ENCODE measurements at places on chromosomes 5 and 9. TPM values are rescaled to one million over a fixed set of nuclear protein-coding genes. Genes with fewer than 3 reads are reported as not detected.

The KCNN2 gene
- not detected for total RNA-seq

The LVRN gene
- 0.16 TPM for total RNA-seq

The SUSD3 gene
- total RNA-seq, result 83.5 TPM

The SAXO1 gene
- not detected for total RNA-seq

The SHOC1 gene
- not detected for total RNA-seq

The TMEM232 gene
- 1.8 TPM for total RNA-seq

The CDH9 gene
- total RNA-seq, result not detected

The RACK1 gene
- 1,905 TPM for total RNA-seq

The ORM1 gene
- not detected for total RNA-seq

The SMIM33 gene
- 0.14 TPM for total RNA-seq

The TIFAB gene
- total RNA-seq, result 1.1 TPM

The CKMT2 gene
- not detected for total RNA-seq

The SH3TC2 gene
- total RNA-seq, result 0.08 TPM

The RASEF gene
- not detected for total RNA-seq

The INSL4 gene
- not detected for total RNA-seq

The PHF24 gene
- total RNA-seq, result not detected

The HAVCR1 gene
- total RNA-seq, result 32.3 TPM

The CDO1 gene
- total RNA-seq, result not detected

The MAMDC2 gene
- not detected for total RNA-seq

The CDH6 gene
- not detected for total RNA-seq

The LCP2 gene
- 414 TPM for total RNA-seq

The MARCOL gene
- not detected for total RNA-seq

The PTPRD gene
- 0.71 TPM for total RNA-seq

The HK3 gene
- 1.4 TPM for total RNA-seq

The CTSV gene
- total RNA-seq, result 0.24 TPM

The SLC23A1 gene
- total RNA-seq, result not detected

The SPATA6L gene
- 9.2 TPM for total RNA-seq

The DBH gene
- total RNA-seq, result 0.10 TPM

The N4BP3 gene
- 0.84 TPM for total RNA-seq

The PCDHB5 gene
- 0.35 TPM for total RNA-seq

The PCDHGB5 gene
- total RNA-seq, result 0.42 TPM

The HTR4 gene
- not detected for total RNA-seq

The GRAMD2B gene
- total RNA-seq, result 5.2 TPM

The NOXA1 gene
- 10.4 TPM for total RNA-seq

The NR6A1 gene
- total RNA-seq, result not detected

The CYSTM1 gene
- 1.6 TPM for total RNA-seq

The SPATA31D4 gene
- total RNA-seq, result not detected

The POU5F2 gene
- 1.8 TPM for total RNA-seq

The C6 gene
- total RNA-seq, result not detected

The PTGS1 gene
- 7.0 TPM for total RNA-seq

The INSL6 gene
- not detected for total RNA-seq

The GPX8 gene
- not detected for total RNA-seq

The ZNG1E gene
- total RNA-seq, result 62.2 TPM

The PCDHGA11 gene
- not detected for total RNA-seq

The IL3 gene
- 1.3 TPM for total RNA-seq

The F2RL2 gene
- total RNA-seq, result not detected

The CA9 gene
- not detected for total RNA-seq

The SPATA31E1 gene
- total RNA-seq, result not detected

The SLC34A1 gene
- total RNA-seq, result 0.20 TPM

The CEL gene
- total RNA-seq, result 0.32 TPM

The CDH10 gene
- total RNA-seq, result not detected

The KCNIP1 gene
- not detected for total RNA-seq

The ANAPC2 gene
- total RNA-seq, result 131 TPM

The FBXL7 gene
- total RNA-seq, result not detected

The ARSI gene
- total RNA-seq, result not detected

The OTP gene
- not detected for total RNA-seq

The SLC27A4 gene
- total RNA-seq, result 12.2 TPM

The CDX1 gene
- not detected for total RNA-seq

The CWC27 gene
- total RNA-seq, result 21.0 TPM
